GM19239 (cell line): ENCODE measurements at places on chromosomes 4 and X.

DNA sequence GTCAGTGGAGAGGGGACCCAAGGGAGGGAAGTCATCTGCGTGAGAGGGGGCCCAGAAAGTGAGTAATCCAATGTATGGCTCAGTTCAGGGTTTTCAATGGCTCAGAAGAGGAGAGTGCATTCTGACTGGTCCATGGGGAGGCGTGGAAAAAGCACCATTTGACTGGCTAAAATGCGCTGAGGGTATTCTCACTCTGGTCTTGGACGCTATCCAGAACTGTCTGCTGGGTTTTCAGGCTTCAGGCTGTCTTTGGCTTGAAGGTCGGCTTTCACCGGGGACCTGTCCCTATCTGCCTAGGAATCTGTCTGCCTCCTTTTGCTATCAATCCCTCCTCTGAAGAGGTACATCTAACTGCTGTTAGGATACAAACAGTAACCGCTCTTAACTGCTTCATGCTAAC lies 26.4 kb downstream of the EPGN start:
- DNase-seq, result no peak

- no peak for DNase-seq
Measured at GRCh38 chr4:25321703-25322102, 9.1 kb downstream of the ZCCHC4 start.

GRCh38 chr4:184328022-184328736 lies 110.5 kb upstream of the ENPP6 start:
- DNase-seq, result no peak

DNA sequence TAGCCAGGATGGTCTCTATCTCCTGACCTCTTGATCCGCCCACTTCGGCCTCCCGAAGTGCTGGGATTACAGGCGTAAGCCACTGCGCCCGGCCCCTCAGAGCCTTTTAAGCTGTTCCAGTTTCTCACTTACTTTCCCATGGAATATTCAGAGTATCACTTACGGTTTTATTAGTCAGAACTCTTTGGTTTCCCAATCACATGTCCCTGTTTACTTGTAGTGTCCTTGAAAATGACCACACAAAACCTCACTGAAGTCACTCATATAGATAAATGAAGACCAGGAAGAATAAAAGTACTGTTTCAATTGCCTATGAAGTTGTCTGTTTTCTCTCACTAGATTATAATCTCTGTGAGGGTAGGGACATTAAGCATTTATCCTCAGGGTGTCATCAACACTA lies 217.2 kb upstream of the HCCS start:
- no peak for DNase-seq

GRCh38 chrX:105098812-105099211 lies 121.7 kb downstream of the TEX13A start:
- no peak for DNase-seq

DNA sequence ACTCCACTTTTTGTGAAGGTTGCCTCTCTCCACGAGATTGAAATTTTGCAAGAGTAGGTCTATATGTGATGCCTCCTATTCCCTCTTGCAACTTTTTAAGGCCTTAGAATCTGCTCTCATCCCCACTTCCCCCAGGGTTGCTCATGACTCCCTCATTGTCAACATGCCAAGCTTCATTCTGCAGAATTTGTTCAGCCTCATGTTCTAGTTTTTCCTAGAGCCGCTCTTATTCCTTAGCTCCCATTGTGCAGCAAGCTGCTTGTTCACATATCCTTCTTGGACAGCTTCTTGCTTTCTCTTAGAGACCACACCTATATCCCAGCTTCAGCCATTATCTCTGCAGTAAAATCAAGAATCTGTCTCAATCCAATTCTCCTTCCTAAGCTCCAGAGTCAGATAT lies 82.4 kb downstream of the CNGA2 start:
- no peak for DNase-seq

GRCh38 chr4:157172011-157172410 lies 48.5 kb upstream of the GRIA2 start:
- no peak for DNase-seq

DNA sequence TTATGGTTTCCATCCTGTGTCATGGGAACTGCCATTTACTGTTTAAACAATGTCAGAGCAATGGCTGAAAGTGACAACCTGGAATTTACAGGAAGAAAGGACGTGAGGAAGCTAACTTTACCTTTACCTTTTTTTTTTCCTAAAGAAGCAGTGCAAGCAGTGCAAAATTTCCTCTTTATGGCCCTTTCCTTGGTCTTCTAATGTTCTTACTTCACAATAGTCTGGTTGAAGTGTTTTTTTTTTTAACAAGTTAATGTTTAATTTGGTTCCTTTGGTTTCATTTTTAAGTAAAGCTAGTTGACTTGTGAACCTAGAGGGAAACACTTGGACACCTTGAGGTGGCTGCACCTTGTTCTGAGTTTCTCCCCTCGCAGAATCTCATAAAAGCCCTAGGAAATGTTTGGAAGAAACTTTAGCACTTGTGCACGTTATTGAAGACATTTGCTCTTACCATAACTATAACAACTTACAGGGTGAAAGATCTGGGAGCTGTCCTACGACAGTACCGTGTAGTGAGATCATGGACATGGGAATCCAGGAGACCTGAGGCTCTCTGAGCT lies 1.8 kb downstream of the SGMS2 start:
- DNase-seq, result no peak

- no peak for DNase-seq
Measured at GRCh38 chrX:8404926-8405325, 59.7 kb upstream of the VCX3B start.

- DNase-seq, result no peak
Measured at GRCh38 chr4:55762819-55763218, 56.8 kb upstream of the EXOC1L start.

GRCh38 chrX:63466690-63467089 lies 115.6 kb upstream of the SPIN4 start:
- DNase-seq, result no peak

DNA sequence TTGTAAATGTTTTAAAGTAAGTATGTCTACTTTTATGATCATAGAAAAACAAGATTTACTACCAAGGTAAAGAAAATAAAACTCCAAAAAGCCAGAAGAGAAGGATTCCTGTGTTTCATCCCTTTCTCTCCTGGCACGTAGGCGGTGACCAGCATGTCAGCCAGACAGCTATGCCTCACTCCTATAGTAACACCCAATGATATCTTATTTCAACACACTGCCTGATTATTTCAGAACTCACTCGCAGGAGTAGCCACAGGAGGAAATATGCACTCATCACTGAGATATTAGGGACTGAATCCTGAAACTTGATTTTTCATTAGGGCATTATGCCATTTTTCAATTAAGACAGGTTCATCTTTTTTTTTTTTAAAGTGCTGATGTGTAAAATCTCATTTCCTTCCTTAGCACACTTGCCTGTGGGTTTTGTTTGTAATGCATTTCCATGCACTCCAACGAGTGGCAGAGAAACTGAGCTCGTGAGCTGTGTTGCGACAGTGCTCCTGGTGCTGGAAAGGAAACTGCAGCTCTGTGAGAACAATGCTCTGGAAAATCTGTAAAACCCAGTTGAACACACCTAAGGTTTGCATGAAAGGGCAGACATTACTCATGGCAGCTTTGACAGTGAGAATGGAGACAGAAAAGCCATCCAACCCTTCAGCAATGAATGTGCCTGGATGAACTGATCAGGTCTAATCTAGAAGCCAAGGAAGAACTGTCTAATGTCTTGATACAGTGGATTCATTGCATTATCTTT lies 18.2 kb downstream of the RAI2 start:
- DNase-seq, result no peak

GRCh38 chr4:90958256-90958895 lies 831.2 kb downstream of the CCSER1 start:
- DNase-seq, result no peak

DNA sequence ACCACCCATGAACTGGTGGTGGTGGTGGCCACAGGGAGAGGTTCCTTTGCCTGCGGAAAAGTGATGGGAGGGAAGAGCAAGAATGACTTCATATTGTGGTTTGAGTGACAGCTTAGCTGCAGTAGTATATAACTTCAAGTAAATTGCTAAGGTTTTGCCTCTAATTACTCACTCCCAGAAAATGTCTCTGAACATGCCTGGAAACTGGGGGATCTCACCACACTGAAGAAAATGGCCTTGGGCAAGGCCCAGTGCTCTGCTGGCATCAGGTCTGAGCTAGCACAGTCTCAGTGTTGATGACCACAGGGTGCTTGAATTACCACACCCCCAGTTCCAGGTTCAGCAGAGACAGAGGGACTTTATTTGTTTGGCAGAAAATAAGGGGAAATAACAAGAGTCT lies 2085.4 kb downstream of the ARAP2 start:
- no peak for DNase-seq

DNA sequence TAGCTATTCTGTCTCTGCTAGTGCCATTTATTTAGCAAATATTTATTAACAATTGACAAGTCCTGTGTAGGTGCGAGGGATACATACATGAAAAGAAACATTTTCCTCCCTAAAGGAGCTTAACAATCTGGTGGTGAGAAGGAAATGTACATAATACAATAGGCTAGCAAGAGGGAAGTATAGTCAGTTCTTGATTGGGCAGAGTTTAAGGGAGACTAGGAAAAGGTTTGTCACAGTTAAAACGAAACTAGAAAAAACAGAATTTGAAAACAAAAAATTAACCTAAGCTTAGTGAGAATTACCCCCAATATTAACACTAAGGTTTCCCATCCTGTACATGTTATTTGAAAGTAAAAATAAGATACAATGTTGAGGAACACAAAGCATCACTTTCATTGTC lies 8.6 kb upstream of the MAML3 start:
- no peak for DNase-seq

DNA sequence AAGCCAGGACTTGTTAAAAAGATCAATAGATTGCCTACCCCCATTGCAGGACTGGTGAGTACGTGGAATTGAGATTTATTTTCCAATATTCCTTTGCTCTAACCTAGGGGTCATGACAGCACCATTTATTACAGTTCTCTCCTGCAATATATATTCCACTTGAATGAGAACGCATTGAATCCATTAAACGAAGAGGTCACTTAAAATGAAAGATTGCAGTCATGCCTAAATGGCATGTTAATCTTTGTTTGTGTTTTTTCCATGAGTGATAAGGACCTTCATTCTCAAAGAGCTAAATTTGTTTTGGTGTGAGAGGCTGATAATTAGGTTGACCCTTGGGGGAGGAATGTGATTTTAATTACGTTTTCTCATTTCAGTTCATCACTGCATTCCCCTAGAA lies 13.5 kb upstream of the LIMCH1 start:
- no peak for DNase-seq

DNA sequence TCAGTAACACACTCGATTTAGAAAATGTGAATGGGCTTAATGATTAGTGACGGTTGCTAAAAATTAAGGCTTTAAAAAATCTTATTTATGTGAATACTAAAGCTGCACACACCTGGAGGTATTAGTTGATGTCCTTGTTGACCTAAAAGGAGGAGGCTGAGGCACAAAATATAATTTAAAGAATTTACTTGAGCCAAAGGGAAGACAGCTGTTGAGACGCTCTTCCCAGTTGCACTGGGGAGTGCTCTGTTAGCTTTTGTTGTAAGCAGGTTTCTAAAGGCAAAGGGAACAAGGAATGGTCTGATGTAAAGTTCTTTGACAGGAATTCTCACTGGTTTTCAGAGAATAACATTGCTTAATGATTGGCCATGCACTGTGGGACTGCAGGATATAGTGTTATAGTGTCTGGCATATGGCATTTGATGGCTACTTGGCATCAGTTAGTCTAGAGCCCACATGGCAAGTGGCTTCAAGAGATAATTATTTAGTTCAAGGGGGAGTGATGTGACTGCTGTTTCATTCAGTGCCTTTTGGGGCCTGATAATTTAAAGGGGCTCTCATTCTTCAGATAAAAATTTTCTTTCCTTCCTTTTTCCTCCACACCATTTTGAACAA lies 30.8 kb upstream of the PGM2 start:
- DNase-seq, result no peak

DNA sequence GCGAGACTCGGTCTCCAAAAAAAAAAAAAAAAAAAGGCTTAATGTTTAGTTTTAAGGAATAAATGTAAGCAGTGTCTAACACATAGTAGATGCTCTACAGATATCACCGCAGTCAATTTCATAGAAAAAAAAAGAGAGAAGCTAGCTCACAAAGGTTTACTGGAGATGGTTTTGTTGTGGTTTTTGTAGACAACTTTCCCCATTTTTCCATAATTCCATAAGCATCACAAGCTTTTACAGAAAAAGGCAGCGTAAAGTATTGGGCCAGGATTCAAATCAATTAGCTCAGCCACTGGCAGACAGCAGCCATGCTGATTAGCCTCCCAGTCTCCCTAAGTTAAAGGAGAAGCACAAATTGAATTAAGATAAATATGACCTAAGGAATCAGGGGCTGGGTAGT lies 1.5 kb downstream of the GRSF1 start:
- DNase-seq, result no peak

DNA sequence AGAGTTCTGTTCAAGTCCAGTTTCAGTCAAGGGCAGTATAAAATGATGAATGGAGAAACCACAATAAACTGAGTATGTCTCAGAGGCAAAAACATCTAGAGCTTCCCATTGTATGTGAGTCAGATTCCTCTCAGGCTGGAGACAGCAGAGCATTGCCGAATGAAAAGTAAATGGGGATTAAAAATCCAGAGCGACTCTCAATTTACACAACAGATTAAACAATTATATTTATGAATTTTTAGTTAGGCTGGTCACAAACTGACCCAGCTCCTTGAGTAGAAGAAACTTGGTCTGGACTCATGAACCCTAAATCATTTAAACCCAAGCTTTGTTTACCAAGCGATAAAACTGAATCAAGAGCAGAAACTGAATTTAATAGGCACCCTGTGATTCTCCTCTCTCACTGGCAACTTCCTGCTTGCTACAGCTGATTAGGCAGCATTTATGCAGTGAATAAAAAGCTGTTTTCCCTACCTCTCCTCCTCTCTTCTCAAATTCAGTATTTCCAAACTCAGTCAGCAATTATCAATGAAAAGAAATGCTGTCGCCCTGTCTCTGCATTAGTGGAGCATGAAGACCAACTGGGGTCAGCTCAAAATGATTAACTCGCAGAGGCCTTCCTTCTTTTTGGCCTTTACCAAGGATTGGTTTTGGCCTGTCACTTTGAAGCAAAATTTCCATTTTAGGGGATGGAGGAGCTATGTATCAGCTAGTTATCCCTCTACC lies 568.0 kb downstream of the PDHA2 start:
- DNase-seq, result no peak

DNA sequence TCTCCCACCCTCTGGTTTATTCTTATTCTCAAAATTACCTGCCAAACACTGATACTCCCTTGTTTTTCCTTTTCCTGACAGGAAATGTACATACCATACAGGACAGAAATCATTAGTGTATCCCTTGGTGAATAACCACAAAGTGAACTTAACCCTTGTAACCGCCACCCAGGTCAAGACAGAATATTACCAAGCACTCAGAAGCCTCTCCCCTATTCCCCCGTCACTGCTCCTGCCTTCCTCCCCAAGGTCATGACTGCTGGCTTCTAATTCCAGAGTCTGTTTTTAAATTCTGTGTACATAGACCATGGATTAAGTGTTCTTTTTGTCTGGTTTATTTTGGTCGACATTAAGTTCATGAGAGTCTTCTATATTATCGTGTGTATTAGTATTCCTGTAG lies 37.7 kb downstream of the HTT start:
- DNase-seq, result no peak

GRCh38 chr4:73311428-73311827 lies 52.8 kb upstream of the ANKRD17 start:
- DNase-seq, result no peak

- no peak for DNase-seq
Measured at GRCh38 chr4:158865520-158866177, 96.8 kb downstream of the FNIP2 start.

- no peak for DNase-seq
Measured at GRCh38 chr4:168825975-168826374, 184.1 kb downstream of the CBR4 start.
